ENCODE measurements at places on chromosomes 13 and 19. TPM values are rescaled to one million over a fixed set of nuclear protein-coding genes. Genes with fewer than 3 reads are reported as not detected.

Gene KIR2DL1
- not detected for total RNA-seq

- peaks cover 12% of the 10 kb centered on the region for H3K4me1 ChIP-seq
- no peak overlapping the region for H3K27ac ChIP-seq
- no peak overlapping the region for H3K4me3 ChIP-seq
- no peaks in the 10 kb centered on the region for H3K27me3 ChIP-seq
- no peak for DNase-seq
Measured at GRCh38 chr19:478976-479375, 17.3 kb upstream of the MADCAM1 start.

DNA sequence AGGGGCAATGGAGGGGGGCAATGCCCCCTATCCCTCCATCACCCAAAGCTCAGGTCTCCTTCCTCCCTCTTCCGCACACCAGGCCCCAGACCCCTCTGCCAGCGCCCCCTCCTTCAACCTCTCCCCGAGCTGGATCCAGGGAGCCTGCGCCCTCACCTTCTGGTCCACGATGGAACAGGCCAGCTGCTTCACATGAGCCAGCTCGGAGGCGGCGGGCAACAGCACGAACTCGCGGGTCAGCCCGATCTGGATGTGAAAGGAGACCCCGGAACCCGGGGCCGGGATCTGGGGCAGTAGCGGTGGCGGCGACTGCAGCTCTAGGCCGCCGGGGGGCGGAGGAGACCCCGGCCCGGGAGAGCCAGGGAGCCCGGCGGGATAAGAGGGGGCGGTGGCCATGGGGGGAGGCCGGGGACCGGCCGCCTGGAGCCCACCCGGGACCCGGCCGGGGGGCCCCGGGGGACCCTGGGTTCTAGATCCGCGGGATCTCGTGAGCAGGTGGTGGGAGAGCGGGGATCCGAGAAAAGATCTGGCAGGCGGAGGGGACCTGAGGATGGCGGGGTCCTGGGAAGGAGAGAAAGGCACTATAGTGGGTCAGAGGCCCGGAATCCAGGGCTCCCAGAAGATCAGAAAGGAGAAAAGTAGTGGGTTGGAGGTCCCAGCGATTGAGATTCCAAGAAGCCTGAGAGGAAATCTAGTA lies 791 bp downstream of the PRKD2 start:
- H3K27ac ChIP-seq: peak overlapping the region; percentile 93
- no peak for DNase-seq
- peaks cover 30% of the 10 kb centered on the region for H3K4me1 ChIP-seq

- peaks cover 20% of the 10 kb centered on the region for H3K27me3 ChIP-seq
- DNase-seq: no peak
- H3K36me3 ChIP-seq: no peaks in the 10 kb centered on the region
- peaks cover 6% of the 10 kb centered on the region for H3K4me1 ChIP-seq
Measured at GRCh38 chr13:26983543-26984320, 187.9 kb downstream of the USP12 start.
